ENCODE measurements at places on chromosomes 12 and 14. TPM values are rescaled to one million over a fixed set of nuclear protein-coding genes. Genes with fewer than 3 reads are reported as not detected.

- no peak for DNase-seq
Measured at GRCh38 chr14:50363714-50364111, 33.0 kb downstream of the CDKL1 start.

- DNase-seq, result no peak
Measured at GRCh38 chr14:32703183-32703621, 235.5 kb upstream of the NPAS3 start.

DNA sequence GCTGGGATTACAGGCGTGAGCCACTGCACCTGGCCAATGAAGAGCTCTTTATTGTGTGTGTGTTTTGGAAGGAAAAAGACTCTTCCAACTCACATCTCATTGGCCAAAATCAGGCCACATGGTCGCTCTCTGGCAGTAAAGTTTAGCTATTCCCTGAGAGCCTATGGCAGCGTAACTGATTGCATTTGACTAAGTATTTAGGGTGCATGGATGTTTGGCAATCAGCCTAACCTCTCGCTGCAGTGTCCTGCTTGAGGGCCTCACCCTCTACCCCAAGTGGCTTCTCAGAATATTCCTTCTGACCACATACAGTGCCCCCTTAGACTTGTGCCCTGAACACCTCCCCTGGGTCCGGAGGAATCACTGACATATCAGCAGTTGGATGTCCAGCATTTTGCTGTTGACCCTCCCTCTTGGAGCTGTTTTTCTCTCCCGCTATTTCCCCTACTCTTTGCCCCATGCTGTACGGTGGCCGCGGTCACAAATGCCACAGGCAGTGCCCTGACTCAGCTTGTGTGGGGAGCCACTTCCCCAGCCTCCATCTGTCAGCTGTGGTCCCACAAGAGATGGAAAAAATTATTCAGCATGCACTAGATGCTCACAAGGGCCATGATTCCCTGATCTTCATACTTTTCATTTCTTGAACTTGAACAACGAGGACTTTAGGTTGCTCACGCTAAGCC lies 9.5 kb downstream of the PHETA1 start:
- no peak for DNase-seq

Gene SLC5A8
- total RNA-seq, result not detected

Gene SIX6
- total RNA-seq, result not detected

Gene ARPC3
- total RNA-seq, result 222 TPM

Measured in NCI-H460 (cell line).